OCI-LY7 (cell line): ENCODE measurements at places on chromosomes 12 and 14. TPM values are rescaled to one million over a fixed set of nuclear protein-coding genes. Genes with fewer than 3 reads are reported as not detected.

GRCh38 chr12:103268831-103269514 lies 226.8 kb downstream of the C12orf42 start:
- no peak for DNase-seq

DNA sequence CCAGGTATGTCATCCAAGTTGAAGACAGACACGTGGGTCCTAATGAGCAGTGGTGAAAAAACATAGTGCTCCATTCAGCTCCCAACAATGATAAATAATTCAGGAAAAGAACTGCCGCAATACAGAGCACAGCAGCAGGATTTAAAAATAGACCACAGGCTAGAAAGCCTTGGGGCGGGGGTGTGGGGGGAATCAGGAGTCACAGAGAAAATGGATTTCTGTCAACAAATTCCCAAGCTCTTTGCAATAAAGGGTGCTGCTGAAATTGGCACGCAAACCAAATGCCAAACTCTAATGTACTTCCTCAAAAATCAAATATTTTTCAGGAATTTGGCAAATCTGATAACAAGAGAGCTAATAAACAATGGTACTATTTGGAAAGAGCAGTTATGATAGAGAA lies 58.6 kb downstream of the R3HDM2 start:
- DNase-seq, result no peak

DNA sequence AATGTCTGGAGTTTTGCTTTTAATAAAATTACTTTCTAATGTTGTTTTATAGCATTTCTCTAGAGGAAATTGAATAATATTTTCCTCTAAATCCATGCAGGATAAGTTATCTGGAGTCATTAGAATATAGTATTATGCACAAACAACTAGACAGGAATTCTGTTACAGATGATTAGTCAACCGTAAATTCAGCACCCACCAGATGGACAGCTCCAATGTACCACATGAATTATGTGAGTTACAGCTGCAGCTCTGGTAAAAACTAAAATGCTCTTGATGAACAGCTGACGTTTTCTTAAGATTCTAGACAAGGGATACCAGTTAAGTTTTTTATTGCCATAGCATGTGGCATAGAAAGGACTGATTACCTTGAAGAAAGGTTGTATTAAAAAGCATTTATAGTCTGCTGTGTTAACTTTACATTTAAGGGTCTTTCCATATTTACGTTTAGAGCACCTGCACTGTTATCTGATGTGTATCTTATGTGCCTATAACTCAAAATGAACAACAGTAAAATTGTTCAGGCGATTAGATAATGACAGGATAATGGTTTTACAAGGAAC lies 321.4 kb upstream of the LRFN5 start:
- DNase-seq, result peak; percentile 12

DNA sequence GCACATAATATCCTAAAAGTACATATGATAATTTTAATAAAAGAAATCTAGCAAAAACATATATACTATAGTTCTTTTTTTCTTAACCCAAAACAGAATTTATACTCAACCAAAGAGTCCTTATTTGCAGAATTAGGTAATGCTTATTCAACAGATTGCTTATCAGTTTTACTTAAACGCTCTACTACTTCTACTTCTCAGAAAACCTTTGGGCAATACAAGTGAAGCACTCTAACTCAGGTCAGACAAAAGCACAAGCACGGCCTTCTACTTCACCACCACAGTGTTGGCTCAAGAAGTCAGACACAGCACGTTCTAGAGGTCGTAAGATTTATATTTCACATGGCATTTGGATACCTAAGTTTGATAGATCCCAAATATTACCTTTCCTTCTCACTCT lies 29.2 kb downstream of the DICER1 start:
- DNase-seq, result no peak

DNA sequence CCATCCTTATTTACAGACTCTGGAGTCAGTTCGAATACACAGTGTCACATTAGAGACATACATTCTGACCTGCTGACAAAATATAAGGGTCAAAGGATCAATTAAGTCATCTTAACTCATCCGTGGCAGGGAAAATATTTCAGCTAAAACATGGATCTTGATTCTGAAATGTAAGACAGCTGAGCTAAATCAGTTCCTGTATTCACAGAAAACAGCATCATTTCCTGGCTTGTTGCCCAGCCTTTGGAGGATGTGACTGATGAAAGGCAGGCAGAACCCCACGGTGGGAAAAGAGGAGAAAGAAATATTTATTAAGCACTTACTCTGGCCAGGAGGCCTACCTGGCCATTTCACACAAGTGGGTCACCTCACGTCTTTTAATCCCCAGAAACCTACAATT lies 101.9 kb downstream of the GAS2L3 start:
- no peak for DNase-seq

DNA sequence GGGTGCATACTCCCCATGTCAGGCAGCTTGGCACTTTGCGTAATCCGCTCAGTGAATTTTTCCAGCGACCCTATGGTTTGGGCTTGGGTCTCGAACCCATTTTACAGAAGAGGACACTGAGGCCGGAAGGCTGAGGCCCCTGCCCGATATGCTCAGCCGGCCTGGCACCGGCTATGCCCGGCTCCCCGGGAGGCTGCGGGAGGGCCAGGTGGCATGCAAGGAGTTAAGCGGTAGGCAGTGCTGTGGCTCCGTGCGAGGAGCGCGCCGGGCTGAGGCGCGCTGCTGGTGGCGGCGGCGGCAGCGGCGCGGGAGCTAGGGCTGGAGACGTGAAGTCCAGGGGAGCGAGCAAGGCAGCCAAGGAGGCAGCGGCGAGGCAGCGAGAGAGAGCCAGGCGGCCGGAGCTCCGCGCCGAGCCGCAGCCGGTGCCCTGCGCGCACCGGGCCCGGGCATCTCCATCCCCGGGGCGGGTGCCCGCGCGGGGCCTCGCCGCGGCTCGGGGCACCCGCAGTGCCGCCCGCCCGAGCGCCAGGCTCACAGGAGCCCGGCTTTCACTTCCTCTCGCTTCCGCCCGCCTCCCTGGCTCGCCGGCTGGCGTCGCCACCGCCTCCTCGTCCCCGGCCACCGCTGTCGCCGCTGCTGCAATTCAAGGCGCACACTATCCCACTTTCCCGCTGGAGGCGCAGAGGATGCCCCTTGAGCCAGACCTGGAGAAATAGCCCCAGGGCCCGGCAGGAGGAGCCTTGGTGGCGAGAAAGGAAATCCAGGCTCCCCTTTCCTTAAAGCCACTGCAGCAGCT lies at the start of gene WSCD2:
Gene WSCD2, plus strand, starts transcription at position 272 of the 796 bp plus-strand sequence. CDS start 66,545 bp downstream, outside the sequence.
- DNase-seq, result no peak

- no peak for DNase-seq
Measured at GRCh38 chr14:104865631-104866441, 768 bp downstream of the CEP170B start.

- no peak for DNase-seq
Measured at GRCh38 chr12:94563286-94563685, 87.1 kb downstream of the TMCC3 start.

Gene KCNC2
- total RNA-seq, result not detected in 2 replicates

Gene SYNDIG1L
- total RNA-seq, result not detected in 2 replicates

Gene RNASE3
- total RNA-seq, result not detected in 2 replicates

Gene GPR137C
- total RNA-seq, result 3.2 and 3.9 TPM in 2 replicates

Gene TPH2
- total RNA-seq, result not detected in 2 replicates

Gene ABHD12B
- 6.8 and 13.1 TPM in 2 replicates for total RNA-seq
